CD4-positive, alpha-beta T cell treated with Interleukin-10 for 1 hour (primary cell): ENCODE measurements at places on chromosomes 12 and 14.

DNA sequence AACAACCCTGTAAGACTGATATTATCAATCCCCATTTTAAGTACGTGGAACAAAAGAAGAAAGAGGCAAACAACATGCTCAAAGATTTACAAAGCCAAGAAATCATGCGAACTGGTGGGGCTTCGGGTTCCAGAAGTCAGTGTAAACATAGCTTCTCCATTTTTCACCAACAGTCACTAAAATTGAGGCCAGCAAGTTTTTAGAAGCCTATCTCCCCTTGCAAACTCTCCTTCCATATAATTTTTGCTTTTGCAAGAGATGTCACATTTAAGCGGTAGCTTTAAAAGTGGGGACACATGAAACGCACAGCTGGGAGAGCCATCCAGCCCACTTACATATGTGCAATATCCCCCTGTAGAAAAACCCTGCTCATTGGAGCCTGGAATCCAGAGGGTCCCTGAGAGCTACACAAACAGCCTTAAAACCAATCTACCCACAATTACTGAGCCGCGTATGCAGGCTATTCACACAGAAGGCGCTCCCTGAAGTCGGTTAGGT lies 797 bp downstream of the SLC11A2 start:
- DNase-seq = no peak

DNA sequence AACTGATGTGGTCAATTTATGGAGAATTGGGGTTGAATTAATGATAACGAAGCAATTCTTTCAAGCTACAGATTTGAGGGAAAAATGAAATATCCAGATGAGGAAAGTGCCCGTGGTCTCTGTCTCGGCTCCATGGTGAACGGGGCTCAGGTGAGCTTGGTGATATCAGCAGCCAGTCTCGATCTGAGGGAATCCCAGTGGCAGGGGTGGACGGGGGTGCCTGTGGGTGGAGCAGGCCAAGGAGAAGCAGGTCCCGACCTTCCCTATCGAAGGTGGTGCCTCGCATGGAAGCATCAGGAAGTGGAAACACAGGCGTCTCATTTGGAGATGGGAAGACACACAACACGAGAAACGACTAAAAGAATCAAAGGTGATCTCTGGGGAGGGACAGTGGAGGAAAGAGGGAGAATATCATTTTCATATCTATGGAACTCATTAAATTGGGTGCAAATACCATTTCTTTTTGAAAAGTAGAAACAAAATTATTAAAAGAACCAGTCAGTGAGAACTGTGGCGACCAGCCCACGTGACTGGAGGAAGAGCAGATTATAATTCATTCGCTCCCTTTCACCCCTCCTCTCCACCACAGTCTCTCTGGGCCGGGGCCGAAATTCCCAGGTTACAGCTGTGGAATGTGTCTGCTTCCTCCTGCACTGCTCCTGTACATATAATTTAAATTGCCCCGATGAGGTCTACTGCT lies 354.3 kb upstream of the SFSWAP start:
- no peak for DNase-seq

DNA sequence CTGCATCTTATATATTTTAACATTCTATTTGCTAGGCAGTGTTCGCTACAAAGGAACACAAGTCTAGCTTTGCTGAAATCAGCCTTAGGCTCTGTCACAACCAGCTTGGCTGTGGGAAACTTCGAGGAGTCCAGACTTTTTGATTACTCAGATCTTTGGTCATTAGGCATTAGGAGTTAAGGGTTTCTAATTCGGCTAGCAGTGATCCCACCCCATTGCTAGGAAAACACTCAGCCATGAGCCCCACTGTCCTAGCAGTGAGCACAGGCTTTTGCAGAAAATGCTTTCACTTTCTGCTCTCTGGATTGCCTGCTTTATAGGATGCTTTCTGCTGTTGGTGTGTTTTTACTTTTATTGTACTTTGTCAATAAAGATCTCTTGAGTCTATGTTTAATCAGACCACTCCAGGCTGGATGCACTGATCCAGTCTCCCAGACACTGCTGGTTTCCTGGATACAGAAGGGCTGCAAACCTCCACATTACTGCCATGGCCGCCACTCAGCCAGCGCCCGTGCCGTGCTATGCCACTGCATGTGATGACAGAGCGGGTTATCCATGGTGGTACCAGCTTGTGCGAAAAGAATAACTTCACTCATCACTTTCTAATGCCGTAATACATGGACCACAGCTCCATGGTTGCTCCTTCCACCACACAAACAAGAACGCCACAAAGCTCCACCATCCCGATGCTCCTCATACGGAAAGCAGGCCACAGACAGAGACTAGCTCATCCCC lies 41.0 kb upstream of the PYGL start:
- DNase-seq = no peak

DNA sequence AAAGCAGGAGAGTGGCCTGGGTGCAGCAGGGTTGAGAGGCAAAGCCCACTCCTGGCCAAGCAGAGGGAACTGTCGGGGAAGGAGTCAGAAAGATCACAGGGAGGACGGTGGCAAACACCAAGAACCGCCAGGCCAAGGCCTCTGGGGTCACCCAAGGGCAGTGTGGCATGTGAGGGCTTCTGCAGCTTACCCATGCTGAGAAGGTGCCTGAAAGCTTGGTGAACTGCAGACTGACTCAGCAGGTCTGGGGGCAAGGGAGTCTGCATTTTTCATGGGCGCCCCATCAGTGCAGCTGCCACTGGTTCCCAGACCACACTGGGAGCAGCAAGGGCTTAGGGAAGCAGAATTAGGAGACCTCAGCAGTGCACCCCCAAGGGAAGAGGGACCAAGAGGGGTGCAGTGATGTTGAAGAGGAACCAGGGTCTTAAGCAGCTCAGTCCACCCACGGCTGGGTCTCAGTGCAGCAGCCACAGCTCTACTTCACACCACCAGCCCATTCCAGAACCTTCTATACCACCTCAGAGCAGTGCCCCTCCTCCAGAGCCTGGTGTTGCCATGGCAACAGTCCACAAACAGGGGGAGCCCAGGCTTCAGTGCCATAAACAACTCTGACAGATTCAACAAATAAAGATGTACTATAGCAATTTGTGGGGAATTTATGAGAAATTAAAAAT lies 59.4 kb downstream of the ITPK1 start:
- DNase-seq = peak; percentile 25

- no peak for DNase-seq
These were observed 136.1 kb downstream of the FGD4 start for GRCh38 chr12:32535288-32535999.

DNA sequence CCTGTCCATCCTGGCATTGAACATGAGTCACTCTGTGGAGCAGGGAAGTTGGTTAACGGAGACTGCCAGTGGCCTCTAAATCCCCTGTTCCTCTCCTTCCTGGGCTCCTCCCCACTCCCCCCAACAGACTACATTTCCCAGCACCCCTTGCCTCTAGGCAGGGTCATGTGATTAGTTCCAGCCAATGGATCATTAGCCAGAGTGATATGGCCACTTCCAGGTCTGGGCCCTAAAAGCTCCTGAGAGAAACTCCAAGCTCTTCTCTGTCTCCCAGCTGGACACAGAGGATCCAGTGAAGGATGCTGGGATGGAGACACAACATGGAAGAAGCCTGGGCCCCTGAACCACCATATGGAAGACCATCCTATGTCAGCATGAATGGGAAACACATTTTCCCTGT lies 54.4 kb upstream of the RFLNA start:
- no peak for DNase-seq

- peak; percentile 85 for DNase-seq
These were observed 522 bp downstream of the TUBA1A start for GRCh38 chr12:49188201-49188915.

GRCh38 chr14:70882776-70883492 lies 24.3 kb upstream of the PCNX1 start:
- peak; percentile 28 for DNase-seq

DNA sequence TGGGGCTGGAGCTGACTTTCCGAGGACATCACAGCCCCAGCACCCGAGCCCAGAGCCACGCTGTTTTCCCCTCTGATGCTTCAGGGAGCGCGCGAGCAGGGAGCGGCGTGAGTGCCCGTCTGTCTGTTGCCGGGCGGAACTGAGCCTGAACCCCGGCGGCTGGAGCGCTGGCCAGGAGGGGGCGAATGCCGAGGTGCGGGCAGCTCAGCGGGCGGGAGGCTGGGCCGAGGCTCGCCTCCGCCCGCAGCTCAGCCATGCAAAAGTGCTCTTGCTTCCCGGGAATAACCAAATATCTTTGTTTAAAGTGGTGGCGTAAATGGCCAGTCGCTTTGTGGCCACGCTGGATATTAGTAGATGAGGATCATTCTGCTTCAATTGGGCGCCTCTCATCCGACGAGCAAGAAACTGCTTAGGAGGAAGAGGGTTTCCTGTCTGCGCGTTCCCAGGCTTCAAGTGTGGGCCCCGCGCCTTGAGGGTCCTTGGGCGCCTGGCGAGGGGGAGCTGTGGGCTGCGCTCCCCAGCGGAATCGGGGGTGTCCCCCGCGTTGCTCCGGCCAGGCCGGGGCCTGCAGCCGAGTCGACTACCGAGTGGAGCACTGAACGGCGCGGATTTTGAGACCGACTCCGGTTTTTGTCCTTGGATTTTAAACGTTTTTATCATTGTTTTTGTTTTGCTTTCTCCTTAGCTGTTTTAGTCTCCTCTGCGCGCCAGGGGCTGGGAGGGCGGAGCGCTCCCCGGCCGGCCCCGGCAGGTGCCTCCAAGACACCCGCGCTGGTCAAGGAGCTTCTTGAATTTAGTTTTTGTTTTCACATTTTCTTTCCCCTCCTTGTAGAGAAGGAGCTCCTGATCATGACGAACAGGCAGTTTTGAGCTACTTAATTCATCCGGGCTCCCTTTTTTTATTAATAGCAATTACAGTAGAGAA lies 831 bp upstream of the NKX2-1 start:
- DNase-seq = no peak

GRCh38 chr14:102726191-102726949 lies 50.9 kb upstream of the TRAF3 start:
- no peak for DNase-seq

DNA sequence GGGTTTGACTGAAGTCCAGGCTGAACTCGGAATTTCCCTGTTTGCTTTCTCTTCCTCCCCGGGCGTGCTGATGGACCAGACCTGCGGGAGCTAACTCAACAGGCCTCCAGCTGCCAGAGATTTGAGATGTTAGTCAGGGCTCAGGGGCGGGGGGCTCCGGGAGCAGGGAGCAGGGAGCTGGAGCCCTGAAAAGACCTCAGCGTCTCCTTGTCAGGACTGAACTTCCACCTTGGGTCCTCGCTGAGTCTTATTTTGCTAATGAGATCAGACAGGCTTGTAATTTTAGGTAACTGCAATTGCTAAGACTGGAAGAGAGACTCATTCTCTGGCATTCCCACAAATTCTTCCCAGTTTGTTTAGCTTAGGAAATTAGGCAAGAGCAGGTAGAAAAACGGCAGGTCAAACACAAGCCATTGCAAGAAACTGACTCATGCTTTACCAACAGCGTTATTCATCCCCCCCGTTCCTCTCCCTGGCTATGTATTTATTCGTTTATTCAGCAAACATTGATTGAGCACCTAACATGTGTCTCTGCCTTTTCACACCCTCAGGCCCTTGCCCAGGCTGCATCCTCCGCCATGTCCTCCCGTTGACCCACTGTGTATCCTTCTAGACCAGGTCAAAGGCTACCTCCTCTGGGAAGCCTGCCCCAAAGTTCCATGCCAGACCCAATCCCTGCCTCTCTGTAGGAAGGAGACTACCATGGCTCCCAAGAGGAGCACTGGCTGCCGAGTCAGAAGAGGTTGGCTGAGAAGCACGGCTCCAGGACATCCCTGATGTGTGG lies 80.4 kb upstream of the DIO3 start:
- no peak for DNase-seq

GRCh38 chr12:90773491-90773890 lies 181.5 kb downstream of the CCER1 start:
- no peak for DNase-seq

GRCh38 chr12:2101771-2102170 lies 49.0 kb downstream of the CACNA1C start:
- no peak for DNase-seq

- no peak for DNase-seq
These were observed 6.5 kb downstream of the C12orf43 start for GRCh38 chr12:121009741-121010140.

DNA sequence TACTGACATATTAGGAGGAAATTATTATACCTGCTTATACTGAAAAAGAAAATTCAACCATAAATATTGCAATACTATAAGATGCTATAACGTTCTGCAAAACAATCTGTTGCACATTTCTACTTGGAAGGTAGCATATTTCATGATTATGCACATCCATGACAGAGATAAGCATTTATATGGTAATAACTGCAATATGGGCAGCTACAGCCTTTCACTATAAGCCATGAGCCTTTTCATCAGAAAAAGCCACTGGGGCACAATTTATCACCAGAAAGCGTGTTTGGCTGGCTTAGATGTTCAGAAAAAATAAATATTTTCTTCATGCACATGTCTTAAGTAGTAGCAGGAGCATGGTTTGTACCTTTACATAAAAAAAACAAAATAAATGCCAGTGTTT lies 340.7 kb downstream of the GALC start:
- no peak for DNase-seq

DNA sequence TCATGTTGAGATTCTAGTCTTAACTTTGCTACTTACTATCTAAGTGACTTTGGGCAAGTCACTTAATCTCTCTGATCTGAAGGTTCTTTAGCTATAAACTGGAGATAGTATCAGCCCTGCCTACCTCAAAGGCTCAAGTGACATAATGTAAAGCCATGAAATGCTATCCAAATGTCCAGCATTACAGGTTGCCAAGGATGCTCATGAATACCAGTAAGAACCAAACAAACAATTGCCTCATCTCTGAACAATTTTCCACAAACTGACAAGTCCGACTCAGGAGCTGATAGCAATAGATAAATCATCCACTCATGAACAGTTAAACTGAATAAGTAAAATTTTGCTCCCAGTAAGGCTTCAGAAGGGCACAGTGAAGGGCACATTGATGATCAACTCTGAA lies 51.5 kb downstream of the LMNTD1 start:
- no peak for DNase-seq

DNA sequence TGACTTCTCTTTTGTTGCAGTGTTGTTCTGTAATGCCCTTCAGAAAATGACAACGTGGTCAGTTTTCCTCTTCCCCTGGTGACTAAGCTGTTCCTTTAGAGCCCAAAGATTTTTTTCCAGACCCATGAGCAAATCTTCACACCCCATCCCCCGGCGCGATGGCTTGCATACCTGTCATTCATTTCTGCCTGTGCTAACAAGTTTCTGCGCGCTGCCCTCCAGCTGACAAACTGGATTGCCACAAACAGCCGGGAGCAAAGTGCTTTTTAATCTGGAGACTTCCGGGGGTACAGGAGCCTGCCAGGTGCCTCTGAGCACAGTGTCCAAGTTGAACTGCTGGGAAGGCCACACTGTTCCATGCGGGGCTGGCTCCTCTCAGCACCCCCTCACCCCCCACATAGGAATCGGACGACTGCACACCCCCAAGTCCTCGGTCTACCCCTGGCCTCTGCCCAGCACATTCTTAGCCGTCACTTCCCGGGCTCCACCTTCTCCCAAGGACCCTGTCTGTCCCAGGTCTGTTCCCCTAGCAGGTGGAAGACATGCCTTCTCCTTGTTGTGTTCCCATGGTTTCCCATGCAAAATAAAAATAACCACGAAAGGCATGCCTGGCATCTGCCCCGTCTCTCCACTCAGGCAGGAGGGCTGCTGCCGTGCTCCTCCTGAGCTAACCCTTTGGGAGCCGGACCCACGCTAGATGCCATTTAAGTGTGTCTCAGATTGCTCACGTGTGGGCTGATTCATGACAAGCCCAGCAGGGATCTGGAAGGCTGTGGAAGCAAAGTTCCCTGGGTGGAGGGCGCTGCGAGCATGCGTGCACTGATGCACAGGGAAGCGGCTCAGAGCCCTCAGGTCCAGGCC lies 14.1 kb downstream of the RILPL1 start:
- no peak for DNase-seq

- DNase-seq = no peak
These were observed 72.1 kb downstream of the PLEKHA5 start for GRCh38 chr12:19201661-19202060.
